ENCODE measurements at places on chromosomes 4 and X. TPM values are rescaled to one million over a fixed set of nuclear protein-coding genes. Genes with fewer than 3 reads are reported as not detected.

The HOPX gene
- total RNA-seq, result 51.0 TPM

The AFF2 gene
- total RNA-seq, result 0.16 TPM

The CT45A3 gene
- not detected for total RNA-seq

The ASB5 gene
- total RNA-seq, result not detected

The FAM9B gene
- total RNA-seq, result not detected

All from mesangial cell (primary cell).